ENCODE measurements at places on chromosomes 5 and 9.
A peak's percentile ranks its signal among the peaks of the same experiment; 100 is the strongest.

GRCh38 chr5:151497391-151498002 lies 50.1 kb downstream of the SLC36A1 start:
- no peak for DNase-seq

- no peak for DNase-seq
These were observed 8.1 kb downstream of the MTMR12 start for GRCh38 chr5:32304622-32305021.

GRCh38 chr5:107616213-107616612 lies 54.5 kb downstream of the EFNA5 start:
- DNase-seq, result no peak

DNA sequence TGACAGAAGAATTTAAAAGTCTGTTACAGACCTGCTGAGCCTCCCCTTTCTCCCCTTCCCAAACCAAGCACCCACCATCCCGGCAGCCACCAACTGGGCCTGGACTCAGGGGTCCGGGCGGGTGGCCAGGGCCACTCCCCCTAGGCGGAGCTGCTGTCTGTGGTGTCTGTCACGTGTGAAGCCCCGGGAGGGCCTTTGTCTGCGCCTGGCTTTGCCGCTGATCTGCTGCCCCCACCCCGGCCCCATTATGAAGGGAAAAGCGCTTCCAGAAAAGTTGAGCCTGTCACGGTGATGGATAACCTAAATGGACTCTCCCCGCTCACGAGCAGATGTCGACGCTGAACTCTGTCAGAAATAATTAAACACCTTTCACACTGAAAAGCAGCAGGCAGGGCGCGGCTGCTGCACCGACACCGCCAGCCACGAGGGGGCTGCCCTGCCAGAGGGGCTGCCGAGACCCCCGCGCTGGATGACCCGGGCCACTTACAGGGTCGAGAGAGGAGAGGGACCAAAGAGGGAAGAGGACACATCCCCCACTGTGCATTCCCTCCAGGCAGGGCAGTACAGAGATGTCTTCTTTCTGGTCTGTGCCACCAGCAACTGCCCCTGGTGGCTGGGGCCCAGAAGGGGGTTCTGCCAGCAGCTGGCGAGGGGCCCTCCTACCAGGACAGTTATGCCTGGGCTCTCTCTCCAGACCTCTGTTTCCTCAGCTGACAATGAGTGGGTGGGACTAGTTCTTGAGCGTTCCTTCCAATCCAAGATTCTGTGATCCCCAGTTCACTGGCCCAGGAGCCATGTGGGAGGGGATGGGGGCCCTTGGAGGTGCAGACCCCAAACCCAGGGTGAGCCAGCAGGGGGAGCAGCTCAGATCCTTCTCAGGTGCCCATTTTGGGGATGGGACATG lies 36.0 kb upstream of the BARHL1 start:
- peak; percentile 28 for DNase-seq

DNA sequence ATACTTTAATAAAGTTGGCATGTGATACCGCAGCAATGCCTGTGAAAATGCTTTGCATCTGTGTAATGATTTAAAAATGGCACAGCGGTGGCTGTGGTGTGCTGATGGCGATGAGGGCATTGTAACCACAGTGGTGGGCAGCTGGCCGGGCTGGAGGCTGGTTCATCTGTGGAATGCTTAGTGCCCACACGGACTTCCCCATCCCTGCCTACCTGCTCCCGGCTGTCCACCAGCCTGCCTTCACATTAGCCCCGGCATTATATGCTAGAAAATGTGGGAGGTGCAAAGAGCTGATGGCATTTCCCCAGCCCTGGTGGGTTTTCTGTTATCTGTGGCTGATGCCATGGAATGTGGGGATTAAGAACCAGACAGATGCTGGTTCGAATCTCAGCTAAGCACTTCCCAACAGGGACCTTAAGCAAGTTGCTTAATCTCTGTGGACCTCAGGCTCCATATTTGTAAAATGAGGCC lies 2.9 kb upstream of the NDST1 start:
- DNase-seq, result no peak

DNA sequence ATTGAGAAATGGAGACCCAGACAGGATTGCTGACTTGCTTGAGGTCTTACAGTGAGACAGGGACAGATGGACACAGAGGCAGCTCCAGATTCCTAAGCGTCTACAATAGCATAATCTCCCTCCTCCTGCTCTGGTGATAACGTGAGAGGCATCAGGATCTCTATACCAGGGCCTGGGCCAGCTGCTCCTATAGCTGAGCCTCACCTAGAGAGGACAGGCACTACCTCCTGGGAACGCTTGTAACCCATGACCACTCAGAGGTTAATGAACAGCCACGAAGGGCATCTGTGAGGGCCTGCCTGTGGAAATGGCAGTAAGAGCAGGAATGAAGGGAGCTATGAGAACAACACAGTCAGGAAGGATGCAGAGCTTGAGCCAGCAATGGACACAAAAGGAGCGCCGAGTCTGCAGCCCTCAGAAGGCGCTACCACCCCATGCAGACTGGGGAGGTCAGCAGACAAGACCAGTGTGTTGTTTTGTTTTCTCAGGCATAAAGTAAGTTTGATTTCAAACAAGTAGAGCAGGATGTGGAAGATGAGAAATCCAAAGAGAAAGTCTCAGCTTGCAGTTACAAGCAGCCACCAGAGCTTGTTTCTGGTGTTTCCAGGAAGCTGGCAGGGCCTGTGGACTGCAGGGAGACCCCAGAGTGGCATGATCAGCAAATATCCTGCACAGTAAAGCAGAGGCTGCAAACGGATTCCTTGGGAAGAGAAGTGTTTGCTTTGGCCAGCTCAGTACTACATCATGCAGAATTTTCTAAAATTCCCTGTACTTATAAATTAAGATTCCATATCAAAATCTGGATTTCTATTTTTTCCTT lies 17.4 kb downstream of the ANKS6 start:
- no peak for DNase-seq

DNA sequence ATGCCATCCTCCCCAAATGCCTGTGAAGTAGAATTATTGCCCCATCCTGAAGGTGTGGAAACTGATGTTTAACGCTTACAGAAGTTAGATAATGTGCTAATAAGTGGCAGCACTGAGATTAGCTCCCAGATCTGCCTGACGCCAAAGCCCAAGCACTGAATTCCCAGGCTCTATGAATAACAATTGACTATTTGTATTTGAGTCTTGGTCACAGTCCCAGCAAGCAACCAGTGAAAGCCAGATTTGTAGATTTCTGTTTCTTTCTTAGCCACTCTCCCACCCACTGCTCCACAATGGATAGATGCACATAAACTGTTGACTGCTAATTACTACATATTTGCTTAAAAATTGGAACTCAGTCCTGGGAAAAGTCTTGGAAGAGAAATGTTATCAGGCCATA lies 34.4 kb downstream of the FAM240B start:
- DNase-seq, result no peak

DNA sequence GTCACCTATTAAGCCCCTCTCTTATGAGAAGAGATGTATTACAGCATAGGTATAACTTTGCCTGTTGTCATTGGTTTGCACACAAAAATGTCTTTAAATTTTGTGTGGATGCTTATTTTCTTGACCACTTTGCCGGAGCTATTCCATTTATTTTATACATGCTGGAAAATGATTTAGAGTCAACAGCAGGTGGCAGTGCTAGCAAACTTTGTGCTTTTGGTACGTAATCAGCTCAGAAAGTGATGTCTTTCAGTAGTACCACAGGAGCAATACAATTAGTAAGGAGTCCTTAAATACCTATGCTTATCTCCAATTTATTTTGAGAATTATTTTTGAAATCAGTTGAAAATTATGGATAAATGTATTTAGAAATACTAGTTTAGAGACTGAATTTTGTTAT lies 19.8 kb upstream of the NUDT12 start:
- DNase-seq, result peak; percentile 53

DNA sequence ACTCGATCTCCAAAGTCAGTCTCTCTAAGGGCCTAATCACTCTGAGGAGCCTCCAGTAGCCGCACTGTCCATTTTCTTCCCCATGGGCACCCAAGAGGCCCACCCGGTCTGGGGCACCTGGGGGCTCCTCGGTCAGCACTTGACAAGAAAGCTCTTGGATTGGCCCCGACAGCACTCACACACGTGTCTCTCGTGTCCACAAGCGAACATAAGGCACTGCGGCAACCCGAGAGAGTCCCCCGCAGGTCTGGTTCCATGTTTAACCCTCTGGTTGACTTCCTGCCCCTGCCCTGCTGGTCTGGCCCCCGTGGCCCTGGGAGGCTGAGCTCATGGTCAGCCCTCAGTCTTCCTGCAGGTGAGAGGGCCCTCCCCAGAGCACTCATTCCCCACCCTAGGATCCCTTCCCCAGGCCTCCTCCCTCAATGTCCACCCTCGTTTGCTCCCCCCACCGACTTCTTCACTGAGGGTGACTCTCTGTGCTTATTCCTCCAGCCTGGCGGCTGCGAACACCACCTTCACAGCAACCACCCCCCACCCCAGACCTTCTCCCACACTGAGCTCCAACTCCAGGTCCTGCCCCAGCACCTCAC lies 16.3 kb upstream of the LRRC14B start:
- DNase-seq, result no peak

DNA sequence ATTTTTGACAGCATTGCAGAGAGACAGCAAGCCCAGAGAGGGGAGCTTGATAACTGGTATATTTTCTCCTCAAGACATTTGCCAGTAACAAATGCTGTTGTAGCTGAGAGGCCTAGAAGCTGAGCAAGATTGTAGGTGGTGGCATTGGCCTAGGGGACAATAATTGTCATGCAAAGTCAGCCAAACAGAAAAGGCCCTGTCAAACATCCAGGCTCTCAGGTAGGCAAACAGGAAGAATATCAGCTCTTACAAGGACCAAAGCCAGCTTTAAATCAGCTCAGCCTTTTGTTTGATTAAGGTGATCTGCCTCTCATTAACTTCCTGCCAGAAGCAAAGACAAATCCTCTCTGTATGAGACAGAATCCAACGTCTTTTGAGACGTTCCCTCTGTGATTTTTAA lies 29.7 kb upstream of the BARX1 start:
- no peak for DNase-seq

- DNase-seq, result peak; percentile 75
These were observed 21.9 kb upstream of the VDAC1 start for GRCh38 chr5:134026521-134027287.

DNA sequence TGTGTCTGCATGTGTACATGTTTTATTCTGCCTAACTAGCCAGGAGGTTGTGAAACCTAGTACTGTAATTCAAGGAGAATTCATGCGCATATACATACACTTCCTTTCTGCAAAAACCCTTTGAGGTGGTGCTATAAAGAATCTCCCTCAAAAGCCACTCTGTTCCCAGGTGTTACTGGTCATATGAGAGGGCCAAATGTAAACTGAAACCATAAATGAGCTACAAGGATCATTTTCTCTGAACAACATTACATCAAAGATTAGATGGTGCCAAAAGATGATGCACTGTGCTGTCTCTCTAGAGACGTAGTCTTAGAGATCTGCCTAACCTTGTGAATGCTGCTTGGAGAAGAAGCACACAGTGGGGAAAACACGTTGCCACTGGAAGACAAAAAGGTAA lies 15.7 kb downstream of the NREP start:
- peak; percentile 81 for DNase-seq

- DNase-seq, result peak; percentile 94
These were observed 30.1 kb downstream of the PTPA start for GRCh38 chr9:129141066-129142041.

- DNase-seq, result peak; percentile 76
These were observed 35.9 kb downstream of the MAMDC2 start for GRCh38 chr9:70079417-70080037.

- peak; percentile 82 for DNase-seq
These were observed 139.3 kb downstream of the AOPEP start for GRCh38 chr9:94865582-94866452.

DNA sequence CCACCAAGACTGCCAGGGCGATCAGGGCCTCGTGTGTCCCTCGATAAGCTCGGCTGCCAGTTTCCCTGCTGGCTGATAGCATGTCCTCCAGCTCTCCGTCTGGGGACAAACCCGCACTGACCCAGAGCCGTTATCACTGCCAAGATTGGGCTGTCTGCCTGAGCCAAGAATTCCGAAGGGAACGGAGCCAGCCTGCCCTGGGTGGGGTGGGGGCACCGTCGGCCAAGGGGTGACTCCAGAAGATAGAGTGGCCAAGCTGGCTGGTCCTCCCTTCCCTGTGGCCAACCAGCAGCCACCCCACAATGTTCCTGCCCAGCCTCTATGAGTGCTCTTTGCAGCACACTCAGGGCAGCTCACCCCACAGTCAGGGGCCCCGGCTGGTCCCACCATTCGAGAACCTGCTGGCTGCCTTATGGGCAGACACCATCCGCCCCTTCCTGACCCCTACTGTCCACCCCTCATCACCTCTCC lies 29.4 kb downstream of the HRH2 start:
- DNase-seq, result no peak

Data from iris pigment epithelial cell (primary cell).